ENCODE measurements at places on chromosomes 6 and 20.

DNA sequence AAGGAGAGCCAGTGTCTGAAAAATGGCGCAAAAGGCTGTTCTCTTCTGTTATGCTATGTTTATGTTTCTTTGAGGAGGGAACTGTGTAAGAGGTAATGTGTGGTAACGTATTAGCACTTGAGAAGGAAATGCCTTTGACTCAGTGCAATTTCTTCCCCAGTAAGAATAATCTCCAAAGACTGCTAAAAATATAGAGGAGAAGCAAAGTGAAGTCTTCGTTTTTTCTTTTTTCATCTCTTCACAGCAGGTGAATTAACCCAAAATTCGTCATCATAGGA is 47.1 kb upstream of the IFNGR1 start:
- DNase-seq, result no peak

GRCh38 chr6:160667639-160668481 is 3.8 kb upstream of the LPA start:
- DNase-seq, result no peak

DNA sequence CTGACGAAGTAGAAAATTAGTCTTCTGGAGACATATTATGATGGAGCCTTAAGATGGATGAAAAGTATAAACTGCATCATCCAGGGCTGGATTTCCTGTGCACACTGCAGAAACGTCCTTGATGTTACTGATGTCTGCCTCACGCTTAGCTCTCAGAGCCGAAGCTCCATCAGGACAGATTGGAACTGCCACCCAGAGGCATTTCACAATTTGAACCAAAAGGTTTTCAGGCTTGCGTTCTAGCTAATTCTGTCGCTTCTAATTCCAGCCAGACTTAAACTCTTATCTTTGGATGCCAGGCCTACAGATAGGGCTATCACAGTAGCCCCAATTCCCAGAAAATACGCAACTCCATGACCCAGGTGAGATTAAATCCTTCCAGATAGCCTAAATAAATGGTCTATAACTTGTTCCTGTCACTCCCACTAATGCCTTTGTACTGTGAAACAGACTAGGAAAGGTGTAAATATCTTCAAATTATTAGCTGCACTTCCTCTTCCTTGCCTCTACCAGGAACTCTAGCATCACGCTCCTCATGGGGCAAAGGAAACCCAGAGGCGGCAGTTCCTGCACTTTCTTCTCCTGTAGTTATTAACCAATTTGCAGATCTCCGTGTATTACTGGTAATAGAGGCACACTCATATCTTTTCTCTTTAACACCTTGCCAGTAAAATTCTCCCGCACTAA is 634.6 kb downstream of the PRKN start:
- DNase-seq, result no peak

- no peak for DNase-seq
Measured at GRCh38 chr20:18138639-18139583, 1.2 kb downstream of the KAT14 start.

- no peak for DNase-seq
Measured at GRCh38 chr20:20203784-20204183, 151.5 kb downstream of the CFAP61 start.

- DNase-seq, result no peak
Measured at GRCh38 chr6:169216830-169217229, 36.8 kb downstream of the THBS2 start.

DNA sequence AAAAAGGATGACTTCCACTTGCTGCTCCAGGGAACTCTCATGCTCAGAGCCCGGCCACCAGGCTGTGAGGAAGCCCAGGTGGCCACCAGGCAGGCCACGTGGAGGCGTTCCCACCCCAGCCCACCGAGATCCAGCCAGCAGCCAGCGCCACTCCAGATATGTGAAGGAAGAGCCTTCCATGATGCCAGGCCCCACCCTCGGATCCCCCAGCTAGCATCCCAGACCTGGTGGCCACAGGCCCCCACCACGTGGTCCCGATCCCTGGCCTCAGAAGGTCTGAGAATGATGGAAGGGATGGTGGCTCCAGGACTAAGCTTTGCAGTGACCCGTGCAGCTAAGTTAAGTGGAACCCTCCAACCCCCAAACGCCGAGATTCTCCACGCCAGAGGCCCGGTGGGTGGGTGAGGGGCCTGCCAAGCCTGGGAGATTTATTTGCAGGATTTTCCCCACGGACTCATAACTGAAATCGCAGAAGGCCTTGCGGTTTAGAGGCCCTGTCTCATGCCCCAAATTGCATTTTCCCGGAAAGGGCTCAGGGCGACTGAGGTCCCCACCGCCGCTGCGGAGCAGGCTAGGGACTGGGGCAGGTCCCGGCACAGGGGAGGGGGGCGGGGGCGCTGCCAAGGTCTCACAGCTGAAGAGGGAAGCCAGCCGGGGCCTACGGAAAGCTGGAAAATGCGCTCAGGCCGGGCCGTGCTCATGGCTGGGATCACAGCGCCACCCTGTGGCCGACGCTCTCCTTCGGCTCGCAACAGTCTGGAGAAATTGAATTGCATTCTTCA is 31.1 kb upstream of the CST7 start:
- DNase-seq, result peak; percentile 49

GRCh38 chr20:22507240-22507961 is 77.0 kb downstream of the FOXA2 start:
- no peak for DNase-seq

- DNase-seq, result no peak
Measured at GRCh38 chr20:50516180-50516934, 6.2 kb downstream of the PTPN1 start.

DNA sequence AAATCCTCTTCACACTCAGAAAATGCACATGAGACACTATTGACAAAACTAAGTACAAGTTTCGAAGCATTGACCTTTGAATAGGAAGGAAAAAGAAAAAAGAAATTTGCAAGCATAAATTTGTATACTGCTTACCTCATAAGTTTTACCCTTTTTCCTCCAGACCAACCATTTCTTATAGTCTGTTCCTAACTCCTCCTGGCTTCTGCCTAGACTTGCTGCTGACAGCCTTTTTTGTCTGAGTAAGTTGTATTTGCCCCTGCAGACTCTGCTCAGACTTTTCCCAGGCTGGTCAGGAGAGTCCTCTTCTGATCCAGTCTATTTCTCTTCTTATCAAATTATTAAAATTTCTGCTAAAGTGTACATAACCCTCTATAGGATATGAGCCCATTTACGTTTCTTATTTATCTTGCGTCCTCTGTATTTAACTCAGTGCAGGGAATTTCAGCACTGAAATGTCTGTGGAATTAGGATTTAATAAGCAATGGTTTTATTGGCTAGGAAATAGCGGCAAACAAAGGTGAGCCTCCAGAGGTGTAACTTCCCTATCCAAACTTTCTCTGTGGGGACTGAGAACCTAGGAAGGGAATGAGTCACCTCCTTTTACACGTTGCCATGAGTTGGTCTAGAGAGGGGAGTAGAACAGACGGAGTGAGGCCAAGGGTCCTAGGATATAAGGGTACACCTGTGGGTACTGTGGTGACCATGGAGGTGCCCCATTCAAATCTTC is 207.1 kb upstream of the MARCKS start:
- no peak for DNase-seq

GRCh38 chr6:157054531-157054979 is 268.8 kb downstream of the TMEM242 start:
- DNase-seq, result peak; percentile 41

DNA sequence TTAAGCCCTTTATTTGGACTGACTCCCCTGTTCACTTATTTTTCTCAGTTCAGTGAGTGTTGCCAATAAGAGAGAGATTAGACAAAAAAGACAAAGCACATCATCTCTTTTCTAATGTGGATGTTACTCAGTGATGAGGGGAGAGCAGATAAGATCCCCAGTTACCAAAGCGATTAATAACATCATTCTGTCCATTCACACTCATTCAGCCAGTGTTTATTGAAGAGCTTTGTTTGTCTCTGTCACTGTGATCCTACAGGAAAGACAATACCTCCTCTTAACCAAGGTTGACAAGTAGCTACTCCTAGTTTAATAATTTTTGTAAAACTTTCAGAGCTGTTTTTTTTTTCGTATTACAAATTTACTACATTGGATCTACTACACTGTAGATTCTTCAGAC is 163.0 kb downstream of the EYA4 start:
- DNase-seq, result no peak

DNA sequence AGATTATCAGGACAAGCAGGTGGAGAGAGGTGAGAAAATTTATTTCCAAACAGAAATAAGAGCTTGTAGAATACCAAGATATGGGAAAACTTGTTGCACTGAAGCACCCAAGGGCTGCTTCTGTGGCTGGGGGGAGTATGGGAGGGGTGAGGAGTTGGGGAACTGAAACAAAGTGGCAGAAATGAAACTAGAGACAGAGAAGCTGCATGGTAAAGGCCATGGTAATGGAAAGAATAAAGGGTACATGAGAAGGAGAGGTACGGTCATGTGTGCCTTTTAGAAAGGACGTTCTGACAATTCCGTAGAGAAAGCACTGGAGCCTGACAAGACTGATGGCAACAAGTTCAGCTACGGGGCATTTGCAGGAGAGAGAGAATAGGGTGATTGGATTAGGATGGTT is 51.6 kb upstream of the RIN2 start:
- no peak for DNase-seq

DNA sequence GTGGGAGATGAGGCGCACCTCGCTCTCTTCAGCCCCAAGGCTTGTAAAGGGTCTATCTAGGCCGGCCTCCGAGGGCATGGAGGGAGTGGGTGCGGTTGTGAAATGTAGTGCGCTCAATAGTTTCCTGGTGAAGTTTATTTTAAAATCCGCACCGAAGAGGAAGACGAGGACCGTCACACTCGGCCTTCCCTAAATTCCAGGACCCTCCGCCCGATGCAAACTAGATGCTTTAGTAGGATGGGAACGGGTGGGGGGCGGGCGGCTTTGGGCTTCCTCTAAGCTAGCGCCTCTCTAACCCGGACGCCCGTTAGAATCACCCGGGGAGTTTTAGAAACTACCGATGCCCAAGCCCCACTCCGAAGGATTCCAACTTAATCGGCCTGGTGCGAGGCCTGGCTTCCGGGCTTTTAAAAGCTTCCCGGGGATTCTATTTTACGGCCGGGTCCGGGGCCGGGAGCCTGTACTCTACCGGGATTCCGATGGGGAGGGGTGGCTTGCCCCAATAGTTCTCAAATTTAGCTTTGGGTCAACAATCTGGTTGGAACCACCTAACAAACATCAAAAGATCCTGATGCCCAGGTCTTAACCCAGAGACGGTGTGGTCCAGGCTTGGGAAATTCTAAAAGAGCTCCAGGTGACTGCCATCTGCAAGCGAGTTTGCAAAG is 548 bp upstream of the BCAS4 start:
- DNase-seq, result no peak

GRCh38 chr6:22003287-22003686 is 293.5 kb downstream of the PRL start:
- DNase-seq, result no peak

DNA sequence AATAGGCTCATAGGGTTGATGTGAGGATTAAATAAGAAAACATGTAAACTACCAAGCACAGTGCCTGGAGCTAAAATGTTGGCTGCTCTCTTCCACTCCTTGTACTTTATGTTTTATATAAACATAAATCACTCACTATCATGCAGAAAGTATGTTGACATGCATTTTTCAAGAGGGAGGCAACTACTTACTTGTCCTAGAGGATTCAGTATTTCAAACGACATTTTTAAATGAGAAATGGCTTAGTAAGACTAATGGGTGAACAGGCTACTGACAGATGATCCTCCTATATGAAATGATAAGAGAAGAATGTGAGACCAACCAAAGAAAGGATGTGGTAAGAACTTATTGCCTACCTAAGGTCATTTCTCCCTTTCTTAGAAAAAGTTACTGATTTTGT is 21.0 kb downstream of the LATS1 start:
- DNase-seq, result no peak

GRCh38 chr6:161164182-161164625 is 109.7 kb downstream of the AGPAT4 start:
- DNase-seq, result no peak

- DNase-seq, result peak; percentile 18
Measured at GRCh38 chr6:139030228-139030963, 1.9 kb downstream of the ABRACL start.

GRCh38 chr6:121639021-121639420 is 203.6 kb downstream of the GJA1 start:
- no peak for DNase-seq

DNA sequence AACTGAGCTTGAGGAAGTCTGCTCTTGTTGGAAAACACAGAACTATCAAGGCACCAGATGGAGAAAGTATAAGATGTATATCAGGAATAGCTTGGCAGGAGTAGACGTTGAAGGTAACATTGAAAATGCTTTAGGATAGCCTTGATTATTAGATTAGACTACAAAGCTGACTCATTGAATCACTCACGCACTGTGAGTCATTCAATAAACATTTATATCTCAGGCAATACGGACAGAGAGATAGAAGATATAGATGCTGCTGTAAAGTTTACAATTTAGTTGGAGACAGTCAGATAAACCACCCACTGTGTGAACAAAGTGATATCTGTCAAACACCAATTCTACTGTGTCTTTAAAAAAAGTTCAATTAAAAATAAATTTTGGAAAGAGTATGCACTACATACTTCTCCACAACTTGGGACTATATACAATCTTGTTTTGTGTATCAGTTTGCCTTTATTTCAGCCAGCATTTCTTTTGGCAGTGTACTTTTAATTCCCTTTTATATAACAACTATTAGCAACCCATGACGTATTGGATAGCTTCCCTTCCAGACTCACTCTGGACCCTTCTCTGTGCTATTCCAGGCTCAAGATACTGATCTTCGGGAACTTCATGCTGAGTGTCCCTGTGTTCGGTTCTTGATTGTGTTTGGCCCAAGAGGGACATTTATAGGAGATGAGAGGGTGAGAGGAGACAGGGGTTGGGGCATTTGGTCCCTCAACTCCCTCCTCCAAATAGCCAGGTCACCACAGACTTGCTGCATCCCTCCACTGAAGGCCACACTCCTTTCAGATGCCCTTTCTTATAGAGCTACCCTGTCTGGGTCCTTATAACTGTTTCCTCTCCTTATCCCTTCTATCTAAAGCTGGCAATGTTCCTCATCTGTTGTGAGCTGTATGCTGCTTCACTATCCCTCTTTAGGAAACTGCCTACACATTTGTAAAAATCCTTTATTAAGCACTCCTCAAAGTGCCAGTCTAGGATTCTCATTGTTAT is 176.6 kb upstream of the PTPRK start:
- DNase-seq, result no peak

DNA sequence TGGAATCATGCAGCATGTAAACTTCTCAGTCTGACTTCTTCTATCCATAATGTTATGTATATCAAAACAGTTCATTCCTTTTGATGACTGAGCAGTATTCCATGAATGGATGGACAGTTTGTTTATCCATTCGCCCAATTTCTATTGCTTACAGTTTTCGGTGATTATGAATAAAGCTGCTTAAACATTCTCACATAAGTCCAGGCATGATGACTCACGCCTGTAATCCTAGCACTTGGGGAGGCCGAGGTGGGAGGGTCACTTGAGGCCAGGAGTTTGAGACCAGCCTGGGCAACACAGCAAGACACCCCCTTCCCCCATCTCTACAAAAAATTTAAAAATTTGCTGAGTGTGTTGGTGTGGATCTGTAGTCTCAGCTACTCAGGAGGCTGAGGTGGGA is 22.9 kb upstream of the HMGA1 start:
- no peak for DNase-seq
